ENCODE measurements at places on chromosomes 1 and 21.

DNA sequence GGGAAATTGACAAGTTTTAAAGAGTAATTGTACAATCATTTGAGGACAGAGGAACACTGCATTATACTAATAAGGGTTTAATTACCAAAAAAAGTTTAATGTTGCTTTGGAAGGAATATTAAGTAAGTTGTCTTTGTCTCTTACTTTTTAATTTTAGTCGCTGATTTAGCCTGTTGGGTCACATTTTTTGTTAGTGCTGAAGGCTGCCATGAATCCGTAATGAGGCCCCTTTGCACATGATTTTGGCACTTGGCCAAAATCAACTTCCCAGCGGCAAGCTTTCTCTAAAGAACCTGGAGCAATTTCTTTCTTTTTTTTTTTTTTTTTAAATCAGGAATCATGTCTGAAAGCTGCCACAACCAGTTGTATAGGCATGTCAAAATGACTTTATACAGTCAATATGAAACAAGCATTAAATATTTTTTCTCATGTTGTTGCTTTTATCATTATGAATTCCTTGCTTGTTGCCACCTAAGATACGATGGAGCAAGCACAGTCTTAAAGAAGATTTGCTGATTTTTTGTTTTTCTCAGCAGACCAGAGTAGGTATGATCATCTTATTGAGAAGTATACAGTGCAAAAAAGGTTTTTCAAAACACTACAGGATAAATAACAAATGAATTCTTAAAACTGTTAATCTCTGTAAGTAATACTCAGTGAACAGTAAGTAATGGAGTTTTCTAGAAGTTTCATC lies 690.4 kb downstream of the USP25 start:
- no peak for DNase-seq

GRCh38 chr1:38973659-38974437 lies 17.2 kb upstream of the AKIRIN1 start:
- DNase-seq: no peak

DNA sequence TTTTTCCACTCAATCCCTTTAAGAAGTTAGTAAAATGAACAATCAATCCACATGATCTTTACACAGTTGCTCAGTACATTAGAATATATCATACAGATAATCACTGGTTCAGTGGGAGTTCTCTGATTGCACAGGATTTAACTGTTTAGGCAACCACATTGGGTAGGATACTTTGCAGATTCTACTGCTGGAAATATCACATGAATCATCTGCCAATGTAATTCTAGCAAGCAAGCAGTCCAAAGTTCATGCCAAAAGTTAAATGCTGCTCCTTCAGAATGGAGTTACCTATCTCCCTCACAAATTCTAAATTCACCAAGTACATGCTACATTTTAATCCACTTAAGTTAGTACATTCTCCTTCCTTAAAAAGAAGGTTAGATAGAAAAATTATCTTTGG lies 52.4 kb downstream of the NEGR1 start:
- no peak for DNase-seq

GRCh38 chr1:108077991-108078390 lies 113.0 kb upstream of the VAV3 start:
- no peak for DNase-seq

DNA sequence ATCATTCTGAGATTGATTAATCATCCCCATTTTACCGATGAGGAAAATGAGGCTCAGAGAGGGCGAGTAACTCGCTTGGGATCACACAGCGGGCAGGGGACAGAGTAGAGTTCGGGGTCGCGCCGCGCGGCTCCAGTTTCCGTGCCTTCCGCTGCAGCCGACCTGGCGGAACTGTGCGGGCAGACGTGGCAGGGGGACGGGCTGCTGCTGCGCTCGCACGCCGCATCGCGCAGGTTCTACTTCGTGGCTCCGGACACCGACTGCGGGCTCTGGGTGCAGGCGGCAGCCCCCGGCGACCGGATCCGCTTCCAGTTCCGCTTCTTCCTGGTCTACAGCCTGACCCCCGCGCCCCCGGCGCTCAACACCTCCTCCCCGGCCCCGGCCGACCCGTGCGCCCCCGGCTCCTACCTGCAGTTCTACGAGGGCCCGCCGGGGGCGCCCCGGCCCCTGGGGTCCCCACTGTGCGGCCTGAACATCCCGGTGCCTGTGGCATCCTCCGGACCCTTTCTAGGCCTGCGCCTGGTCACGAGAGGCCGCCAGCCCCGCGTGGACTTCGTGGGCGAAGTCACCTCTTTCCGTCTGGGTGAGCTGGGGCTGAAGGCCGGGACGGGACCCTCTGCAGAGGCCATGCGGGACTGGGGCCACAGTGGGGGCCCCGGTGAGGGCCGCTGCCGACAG lies 2.3 kb downstream of the LDLRAD2 start:
- DNase-seq: peak; percentile 56

GRCh38 chr1:204760757-204761156 lies 75.2 kb upstream of the LRRN2 start:
- no peak for DNase-seq

GRCh38 chr1:172351754-172352161 lies 68.7 kb upstream of the C1orf105 start:
- DNase-seq: no peak

DNA sequence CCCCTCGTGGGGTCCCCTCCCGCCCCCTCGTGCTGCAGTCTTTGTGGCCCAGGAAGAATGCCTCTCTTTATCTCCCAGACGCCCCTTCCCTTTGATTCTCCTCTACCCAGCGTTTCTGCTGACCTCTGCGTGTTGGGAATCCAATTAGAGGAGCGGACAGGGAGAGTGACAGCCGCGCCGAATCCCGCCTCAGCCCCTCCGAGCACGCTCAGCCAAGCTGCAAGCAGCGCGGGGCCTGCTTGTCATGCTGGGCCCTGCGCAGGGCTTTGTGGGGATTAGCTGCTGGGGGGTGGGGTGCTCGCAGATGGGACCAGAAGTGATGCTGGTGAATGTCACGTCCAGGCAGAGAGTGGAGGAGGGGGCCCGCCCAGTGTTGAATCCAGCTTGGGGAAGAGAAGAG lies 91.1 kb downstream of the EPHB2 start:
- DNase-seq: no peak

DNA sequence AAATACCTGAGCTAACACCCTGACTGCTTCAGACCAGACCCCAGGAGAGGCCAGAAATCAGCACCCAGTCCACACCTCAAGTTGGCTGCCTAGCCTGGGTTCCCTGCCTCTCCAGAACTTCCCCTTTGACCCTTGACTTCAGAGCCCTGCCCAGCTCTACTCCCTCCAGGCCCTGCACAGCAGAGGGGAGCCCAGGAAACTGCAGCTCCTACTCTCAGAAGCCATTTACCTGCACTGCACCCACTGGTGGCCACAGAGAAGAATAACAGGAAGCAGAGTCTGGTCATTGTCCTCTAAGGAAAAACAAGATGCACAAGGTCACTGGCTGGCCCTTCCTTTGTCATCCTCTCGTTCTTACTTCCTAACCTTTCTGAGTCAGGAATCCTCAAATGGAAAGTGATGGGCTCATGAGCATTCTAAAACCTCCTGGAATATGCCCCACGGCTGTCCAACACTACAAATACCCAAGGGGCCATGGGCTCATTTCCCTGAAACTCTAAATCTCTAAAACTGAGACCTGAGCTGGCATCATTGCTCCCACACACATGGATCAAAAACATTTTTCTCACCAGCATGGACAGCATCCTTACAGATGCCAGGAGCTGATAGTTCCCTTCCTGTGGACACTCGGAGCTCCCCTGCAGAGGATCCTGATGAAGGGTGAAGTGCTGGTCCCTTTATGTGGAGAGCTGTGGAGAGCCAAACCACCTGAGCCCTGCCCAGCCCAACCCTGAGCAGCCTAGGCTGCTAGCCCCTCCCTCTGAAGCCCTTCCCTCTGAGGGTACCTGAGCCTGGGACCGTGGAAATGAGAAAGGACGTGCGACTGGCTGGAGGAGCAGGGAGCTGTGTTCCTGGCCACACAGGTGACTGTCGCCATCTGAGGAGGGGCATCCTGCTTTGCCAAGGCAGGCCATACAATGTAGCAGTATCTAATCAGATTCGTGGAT lies at the start of gene ITLN2:
ITLN2 (minus strand) TSS at position 652 of the 947 bp plus-strand sequence; CDS start at position 584, 68 bp downstream.
- DNase-seq: peak; percentile 58

- peak; percentile 38 for DNase-seq
These were observed 36.2 kb upstream of the IPO9 start for GRCh38 chr1:201792534-201793305.

DNA sequence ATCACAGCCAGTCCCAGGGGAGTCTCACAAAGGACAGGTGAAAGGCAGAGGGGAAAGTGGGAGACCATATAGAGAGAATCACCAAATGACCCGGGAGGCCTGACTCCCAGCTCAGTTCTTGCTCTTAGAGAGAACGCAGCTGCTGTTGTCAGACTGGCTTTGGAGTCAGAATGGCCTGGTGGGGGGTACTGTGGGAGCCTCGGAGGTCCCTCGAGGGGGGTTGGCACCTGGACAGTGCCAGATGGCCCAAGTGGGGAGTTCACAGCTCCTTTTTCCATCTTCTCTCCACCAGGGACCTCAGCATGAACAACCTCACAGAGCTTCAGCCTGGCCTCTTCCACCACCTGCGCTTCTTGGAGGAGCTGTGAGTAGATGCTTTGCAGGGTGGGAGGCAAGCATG lies 31.5 kb downstream of the LGR6 start:
- DNase-seq: no peak

DNA sequence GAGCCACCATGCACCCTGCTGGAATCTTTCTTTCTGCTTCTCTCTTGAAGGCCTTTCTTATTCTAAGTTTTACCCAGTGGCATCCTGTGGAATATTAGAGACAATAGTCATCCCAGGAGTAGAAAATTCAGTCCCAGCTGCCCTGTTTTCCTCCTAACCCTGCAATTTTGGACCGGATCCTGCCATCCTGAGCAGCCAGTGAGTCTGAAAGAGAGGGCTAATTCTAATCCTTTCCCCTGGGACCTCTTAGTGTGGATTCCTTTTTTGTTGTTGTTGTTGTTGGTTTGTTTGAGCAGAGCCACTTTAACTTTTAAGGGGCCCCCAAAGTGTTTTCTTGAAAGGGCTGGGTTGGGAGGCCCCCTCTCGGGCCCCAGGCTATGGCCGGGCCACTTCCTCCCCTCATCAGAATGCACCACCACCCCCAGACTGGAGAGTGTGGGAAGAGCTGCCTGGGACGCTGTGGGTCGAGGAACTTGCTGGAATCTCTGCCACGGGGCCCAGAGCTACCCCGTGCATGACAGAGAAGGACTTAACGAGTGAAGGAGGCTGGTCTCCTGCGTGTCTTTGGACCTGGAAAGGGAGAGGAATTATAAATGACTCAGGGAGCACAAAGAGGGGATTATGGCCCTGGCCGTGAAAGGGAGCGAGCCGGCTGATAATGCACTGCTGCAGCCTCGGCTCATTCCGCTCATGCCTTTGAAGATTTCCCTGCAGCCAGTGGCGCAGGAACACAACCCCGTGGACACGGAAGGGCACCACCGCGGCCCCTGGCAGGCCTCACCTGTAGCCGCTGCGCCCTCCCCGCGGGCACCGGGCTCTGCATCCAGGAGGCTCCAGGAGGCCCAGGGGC lies 81.0 kb upstream of the AKT3 start:
- no peak for DNase-seq

DNA sequence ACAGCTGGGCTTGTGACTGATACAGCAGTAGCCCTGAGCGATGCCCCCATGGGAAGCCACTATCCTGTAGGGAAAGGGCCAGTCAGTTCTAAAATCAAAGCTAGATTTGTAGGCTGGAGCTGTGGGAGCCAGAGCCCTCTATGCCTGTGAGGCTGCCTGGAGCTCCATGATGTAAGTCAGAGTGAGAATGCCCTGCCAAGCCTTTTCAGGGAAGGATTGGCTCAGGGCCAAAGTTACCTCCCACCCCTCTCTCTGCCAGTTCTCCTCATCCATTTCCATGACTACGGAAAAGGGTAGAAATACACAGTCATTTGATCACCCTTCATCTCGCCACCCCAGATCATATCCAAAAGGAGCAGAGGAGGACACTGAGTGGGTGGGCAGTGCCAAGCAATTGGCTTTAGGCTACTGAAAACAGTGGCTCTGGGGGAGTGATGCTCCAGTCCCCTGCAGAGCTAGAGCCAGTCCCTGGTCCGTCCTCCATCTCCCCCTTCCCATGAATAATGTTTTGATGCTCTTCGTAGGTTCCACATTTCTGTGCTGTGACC lies 59.5 kb upstream of the KCNA3 start:
- DNase-seq: no peak

DNA sequence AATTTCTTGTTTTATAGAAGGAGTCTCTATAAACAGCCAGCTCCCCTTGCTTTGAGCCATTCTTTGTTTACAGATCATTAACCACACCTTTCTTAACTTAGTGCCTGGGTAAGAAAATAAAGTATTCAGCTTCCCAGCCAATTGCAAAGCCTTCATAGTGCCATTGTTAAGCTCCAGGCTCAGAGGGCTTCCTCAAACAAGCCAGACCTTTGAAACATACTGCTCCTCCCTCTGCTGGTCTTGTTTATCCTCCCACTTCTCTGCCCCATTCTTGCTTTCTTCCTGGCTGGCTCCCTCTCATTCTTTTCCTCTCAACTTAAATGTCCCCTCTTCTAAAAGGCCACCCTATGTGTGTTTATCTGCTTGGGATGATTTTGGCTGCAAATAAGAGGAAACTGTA lies 319.4 kb upstream of the ST6GALNAC5 start:
- DNase-seq: no peak

- DNase-seq: peak; percentile 73
These were observed 6.7 kb downstream of the PIK3CD start for GRCh38 chr1:9658199-9658598.

- no peak for DNase-seq
These were observed 115.8 kb downstream of the CAPN8 start for GRCh38 chr1:223549740-223550139.

DNA sequence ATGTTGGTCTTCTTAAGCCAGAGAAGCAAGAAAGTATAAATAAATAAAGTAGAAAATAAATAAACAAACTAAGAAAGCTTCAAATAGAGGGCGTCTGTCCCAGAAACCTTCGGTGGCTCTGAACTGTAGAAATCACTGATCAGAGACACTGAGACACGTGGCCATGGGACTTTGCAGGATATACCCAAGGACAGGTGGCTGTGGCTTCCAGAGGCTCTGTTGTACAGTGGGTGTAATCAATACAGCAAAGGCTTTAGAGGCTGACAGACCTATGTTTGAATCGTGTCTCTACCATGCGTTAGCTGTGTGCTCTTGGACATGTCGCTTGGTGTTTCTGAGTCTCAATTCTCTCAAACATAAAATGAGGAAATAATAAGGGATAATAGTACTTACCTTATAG lies 41.0 kb upstream of the EPS15 start:
- DNase-seq: no peak

DNA sequence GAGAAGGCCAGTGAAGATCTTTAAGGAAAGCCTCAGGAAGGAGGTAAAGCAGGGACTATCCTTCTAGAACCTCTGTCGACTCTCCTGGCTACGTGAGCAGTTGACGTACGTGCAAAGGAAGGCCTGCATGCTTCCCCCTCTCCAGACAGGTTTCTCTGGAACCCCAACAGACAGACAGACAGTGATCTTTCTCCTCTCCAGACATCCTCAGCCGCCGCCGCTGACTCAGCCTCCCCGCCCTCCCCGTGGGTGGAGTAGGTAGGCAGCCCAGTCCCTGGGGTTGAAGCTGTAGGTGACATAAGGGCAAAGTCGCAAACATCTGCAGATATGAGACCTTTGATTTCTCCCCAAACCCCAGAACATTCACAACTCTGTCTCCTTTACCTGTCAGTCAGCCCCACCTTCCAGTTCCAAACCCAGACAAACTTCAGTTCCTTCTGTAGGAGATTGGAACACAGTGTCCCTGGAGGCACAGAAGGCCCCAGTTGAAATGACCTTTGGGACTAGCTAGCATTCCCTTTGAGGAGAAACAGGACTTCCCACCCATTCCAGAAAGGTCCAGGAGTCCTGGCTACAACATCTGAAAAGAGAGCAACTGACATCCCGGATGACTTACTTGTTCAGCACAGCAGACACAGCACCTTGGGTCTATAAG lies 146.0 kb upstream of the JUN start:
- no peak for DNase-seq

- no peak for DNase-seq
These were observed 15.6 kb downstream of the SH3BP5L start for GRCh38 chr1:248810000-248810726.

- DNase-seq: no peak
These were observed 219.2 kb downstream of the RERE start for GRCh38 chr1:8598060-8598724.

All from stimulated activated naive CD8-positive, alpha-beta T cell treated with anti-CD3 and anti-CD28 coated beads, Interleukin-15, amount 100 ng/mL, for 72 hours (primary cell).